ENCODE measurements at places on chromosomes 13 and 19. TPM values are rescaled to one million over a fixed set of nuclear protein-coding genes. Genes with fewer than 3 reads are reported as not detected.

GRCh38 chr19:10516064-10516385 lies 1.2 kb downstream of the S1PR5 start:
- no peaks in the 10 kb centered on the region for H3K4me1 ChIP-seq
- H3K36me3 ChIP-seq = no peaks in the 10 kb centered on the region
- H3K4me3 ChIP-seq = no peak overlapping the region
- H3K27ac ChIP-seq = no peak overlapping the region
- peaks cover 70% of the 10 kb centered on the region for H3K27me3 ChIP-seq
- no peak for DNase-seq

- no peak overlapping the region for H3K4me3 ChIP-seq
- H3K4me1 ChIP-seq = no peaks in the 10 kb centered on the region
- no peak for DNase-seq
Observed at GRCh38 chr19:57512845-57513244, 13.1 kb downstream of the ZNF773 start.

GRCh38 chr13:100115693-100116254 lies 26.9 kb downstream of the PCCA start:
- H3K4me3 ChIP-seq = no peak overlapping the region
- DNase-seq = no peak
- H3K4me1 ChIP-seq = no peaks in the 10 kb centered on the region
- peaks cover 16% of the 10 kb centered on the region for H3K36me3 ChIP-seq
- H3K27me3 ChIP-seq = no peaks in the 10 kb centered on the region
- no peak overlapping the region for H3K27ac ChIP-seq

The NKG7 gene
- total RNA-seq = not detected

The NOVA2 gene
- total RNA-seq = 22.7 TPM

The F10 gene
- total RNA-seq = 2.0 TPM

- H3K27me3 ChIP-seq = no peaks in the 10 kb centered on the region
- H3K27ac ChIP-seq = peak overlapping the region; percentile 98
- no peak for DNase-seq
- H3K4me3 ChIP-seq = peak overlapping the region; percentile 79
- peaks cover 13% of the 10 kb centered on the region for H3K36me3 ChIP-seq
Observed at GRCh38 chr19:17214508-17215126, 540 bp upstream of the USE1 start.

- no peaks in the 10 kb centered on the region for H3K4me1 ChIP-seq
- no peaks in the 10 kb centered on the region for H3K27me3 ChIP-seq
- no peak overlapping the region for H3K27ac ChIP-seq
- no peaks in the 10 kb centered on the region for H3K36me3 ChIP-seq
- no peak overlapping the region for H3K4me3 ChIP-seq
Observed at GRCh38 chr13:104872153-104872552, 1663.3 kb downstream of the EFNB2 start.

The WDR18 gene
- 90.1 TPM for total RNA-seq

DNA sequence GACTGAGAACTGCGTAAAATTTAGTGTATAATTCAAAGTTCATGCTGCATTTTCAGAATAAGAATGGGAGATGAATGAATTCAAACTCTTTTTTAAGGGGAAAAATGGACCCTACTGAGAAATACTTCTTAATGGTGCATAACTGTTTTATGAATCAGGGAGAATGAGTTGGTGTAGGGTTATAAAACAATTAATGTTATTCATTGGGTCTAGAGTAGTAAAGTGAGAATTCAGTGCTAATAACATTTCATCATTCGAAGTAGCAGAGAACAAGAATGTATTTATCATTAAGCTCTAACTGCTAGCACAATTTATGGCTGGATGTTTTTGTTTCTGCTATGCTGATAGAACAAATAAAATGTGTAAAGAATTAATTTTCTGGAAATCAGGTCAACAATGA lies 310.2 kb downstream of the SLITRK5 start:
- no peak overlapping the region for H3K4me3 ChIP-seq
- no peak for DNase-seq
- no peak overlapping the region for H3K27ac ChIP-seq
- H3K36me3 ChIP-seq = no peaks in the 10 kb centered on the region
- no peaks in the 10 kb centered on the region for H3K4me1 ChIP-seq
- no peaks in the 10 kb centered on the region for H3K27me3 ChIP-seq

The DLEU7 gene
- 5.4 TPM for total RNA-seq
